ENCODE measurements at places on chromosomes 12 and 14.

GRCh38 chr12:13156277-13156676, 40.2 kb upstream of the EMP1 start:
- no peak for DNase-seq

GRCh38 chr14:105665247-105665950, 139.0 kb downstream of the TMEM121 start:
- DNase-seq = no peak

GRCh38 chr12:124082687-124083086, 109.7 kb downstream of the ZNF664 start:
- DNase-seq = no peak

DNA sequence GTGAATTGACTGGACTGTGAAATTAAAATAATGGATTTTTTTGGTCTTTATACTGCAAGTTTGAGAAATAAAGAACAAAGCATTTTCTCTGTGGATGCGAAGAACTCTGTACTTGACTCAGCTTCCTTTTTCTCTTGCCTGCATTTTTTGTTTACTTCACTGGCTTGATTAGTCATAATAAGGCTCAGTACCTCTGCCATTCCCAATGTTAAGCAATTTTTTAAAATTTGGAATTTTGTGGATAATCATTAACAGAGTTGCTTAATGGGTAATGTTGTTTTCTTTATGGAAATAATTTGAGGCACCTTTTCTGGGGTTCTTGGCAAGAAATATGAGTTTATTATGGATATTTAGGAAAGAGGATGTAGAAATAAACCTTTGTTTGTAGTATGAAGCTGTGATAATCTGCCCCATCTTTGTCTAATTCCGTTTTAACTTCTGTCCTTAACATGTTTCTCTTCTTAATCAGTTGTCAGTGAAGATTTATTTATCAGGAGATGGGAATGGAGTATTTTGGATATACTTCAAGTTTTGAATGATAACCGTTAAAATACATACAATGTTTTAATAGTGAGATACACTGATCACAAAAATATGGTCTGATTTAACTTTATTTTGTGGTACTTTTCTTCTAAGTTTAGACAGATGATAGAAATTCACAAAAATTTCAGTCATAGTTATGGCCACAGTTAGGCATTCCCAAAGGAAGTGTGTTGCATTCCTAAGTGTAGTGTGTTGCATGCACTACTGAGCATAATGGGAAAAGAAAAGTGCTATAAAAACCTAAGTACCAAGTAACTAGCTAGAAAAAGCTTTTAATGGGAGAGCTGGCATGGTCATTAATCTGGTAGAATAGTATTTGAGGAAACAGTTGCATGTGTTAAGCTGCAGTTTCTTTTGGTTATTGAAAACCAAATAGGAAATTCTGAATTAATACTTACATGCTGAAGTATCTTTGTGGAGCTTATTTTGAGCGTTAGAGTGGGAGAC, 27.7 kb downstream of the WNK1 start:
- DNase-seq = peak; percentile 71

DNA sequence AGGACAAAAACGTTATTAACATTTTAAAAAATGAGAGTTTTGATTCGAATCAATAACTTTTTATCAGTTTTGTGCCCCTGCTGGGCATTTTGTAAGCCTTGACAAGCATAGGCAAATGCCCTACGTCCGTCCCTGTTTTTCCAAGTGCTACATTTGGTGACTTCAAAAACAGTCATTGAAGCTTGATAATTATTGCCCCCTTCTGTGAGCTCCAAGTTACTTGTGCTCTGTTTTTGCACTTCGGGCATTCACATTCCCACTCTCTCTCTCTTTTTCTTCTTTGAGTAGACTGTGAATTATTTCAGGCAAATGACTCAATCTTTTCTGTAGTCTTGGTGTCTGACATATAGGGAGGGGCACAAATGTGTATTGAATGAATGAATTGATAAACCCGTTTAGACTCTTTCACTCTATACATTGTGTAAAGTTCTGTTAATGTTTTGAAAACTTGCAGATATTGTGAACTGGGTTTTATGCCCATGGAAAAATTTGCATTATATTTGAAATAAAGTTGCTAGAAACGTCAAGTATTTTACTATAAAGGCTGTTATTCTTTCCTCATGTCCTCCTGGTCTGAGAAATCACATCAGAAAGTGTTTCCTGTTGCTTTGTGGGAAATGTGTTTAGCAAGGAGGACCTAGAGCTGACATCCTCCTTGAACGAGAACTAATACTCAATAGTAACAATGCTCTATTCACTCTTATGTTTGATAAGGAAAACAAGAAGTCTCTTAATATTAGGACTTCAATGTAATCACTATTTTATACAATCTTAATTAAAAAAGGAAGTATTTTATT, 1.4 kb downstream of the APAF1 start:
- peak; percentile 47 for DNase-seq

DNA sequence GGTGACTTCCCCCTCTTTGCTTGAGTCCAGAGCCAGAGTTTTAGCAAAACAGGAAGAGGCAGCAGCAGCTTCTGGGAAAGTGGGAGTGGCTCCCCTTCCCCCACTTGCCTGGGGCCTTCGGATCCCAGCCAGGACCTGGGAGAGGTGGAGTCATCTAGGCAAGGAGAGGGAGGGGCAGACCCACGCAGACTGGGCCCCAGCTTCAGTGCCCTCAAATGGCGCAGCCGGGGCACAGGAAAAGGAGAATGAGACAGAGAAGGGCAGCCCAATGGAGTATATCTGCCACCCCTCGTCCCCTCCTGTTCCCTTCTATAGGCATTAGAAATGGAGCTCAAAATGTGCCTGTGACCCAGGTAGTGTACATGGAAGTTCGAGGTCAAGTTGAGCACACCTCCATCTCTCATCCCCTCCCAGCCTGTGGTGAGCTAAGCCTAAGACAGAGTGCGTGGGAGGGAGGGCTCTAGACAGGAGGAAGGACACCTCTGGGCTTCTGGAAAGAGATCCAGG, 9.3 kb upstream of the HDAC7 start:
- peak; percentile 47 for DNase-seq

DNA sequence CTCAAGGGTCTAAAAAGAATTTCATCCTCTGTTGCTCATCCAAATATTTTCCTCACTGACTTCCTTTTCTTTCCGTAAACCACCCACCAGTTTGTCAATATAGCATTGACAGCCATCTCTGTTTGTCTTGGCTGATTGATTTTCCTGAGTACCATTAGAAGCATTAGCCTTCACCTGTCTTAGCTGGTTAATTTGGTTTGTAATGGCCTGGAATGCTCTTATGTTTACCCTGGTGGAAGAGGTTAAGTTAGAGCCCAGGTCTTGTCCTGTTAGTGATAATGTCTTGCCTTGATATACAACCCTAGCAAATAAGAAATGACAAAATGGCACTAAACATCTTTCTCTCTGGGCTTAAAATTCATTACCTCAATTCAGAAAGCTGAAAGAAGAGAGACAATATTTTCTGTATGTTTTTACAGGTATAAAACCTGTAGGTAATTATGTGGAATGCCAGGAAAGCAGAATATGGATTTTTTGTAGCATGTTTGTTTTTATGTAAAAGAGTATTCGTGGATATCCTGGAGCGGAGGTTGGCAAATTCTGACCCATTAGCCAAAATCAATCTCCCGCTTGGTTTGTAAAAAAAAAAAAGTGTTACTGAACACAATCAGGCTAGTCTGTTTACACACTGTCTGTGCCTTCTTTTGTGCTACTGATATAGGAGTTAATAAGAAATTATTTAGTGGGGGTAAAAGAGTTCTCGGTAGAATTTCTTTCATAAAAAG, 224.4 kb upstream of the DAAM1 start:
- no peak for DNase-seq

DNA sequence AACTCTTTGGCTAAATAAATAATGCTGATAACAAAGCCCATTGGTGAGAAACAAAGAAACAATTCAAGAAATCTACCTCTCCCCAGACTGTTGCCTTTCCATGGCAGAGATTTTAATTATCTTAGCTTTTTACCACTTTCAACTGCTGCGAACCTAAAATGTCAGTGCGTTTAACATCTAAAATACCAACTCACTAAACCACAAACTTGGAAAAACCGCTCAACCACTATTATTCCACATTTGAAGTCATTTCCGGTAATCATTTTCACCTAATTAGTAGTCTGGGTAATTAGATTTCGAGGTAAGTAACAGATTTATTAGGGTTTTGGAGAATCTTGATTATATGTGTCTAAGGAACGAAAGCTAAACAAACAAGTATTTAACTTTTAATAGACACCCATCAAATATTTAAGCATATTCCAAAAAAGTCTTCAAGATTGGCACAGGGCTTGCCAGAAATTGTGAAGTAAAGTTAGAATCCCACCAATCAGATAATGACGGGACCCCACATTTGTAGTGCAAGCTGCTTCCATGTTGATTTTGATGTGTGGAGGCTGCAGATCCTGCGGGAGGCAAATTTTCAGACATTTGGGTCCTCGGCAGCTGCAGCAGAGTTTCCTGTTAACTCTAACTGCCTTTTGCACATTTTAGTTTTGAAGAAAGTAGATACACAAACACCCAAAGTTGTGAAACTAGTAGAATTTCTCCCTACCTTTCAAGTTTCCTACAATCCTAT, 4.1 kb downstream of the OTX2 start:
- no peak for DNase-seq

DNA sequence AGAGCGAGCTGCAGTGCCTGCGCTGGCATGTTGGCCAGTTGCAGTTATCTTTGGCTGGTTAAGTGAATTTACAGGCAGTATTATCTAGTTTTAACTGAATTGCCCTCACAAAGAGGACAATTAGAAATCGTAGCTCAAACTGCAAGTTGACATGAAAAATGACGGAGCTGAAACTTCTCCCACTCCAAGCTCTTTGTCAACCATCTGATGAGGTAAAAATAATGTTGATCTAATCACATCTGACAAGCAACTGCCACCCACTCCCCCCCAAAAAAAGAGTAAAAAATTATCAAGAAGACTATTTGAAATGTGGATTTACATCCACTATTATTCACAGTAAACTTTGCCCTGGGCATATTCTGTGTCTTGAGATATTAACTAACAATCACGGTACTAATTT, 84.7 kb upstream of the VASH1 start:
- DNase-seq = no peak

GRCh38 chr12:4215229-4216186, 58.1 kb upstream of the CCND2 start:
- no peak for DNase-seq

GRCh38 chr12:13277293-13277692, 80.8 kb downstream of the EMP1 start:
- DNase-seq = no peak

- DNase-seq = no peak
Observed at GRCh38 chr12:121990692-121991603, 30.7 kb upstream of the BCL7A start.

DNA sequence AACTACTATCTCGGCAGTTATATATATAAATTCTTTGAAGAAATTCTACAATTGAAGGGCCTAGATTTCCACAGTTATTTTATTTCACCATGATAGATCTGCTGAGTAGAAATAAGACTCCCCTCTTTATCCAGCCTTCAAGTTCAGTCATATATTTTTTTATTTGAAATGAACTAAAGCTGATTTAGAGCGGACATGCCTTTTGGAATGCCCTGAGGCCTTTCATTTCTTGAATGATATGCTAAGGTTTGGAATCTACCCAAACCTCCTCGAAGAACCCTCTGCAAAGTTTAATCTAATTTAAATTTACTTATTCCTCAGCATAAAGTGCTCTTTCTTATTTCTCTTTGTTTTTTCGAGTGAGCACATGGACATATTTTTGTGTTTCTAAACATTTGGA, 15.1 kb downstream of the SIX1 start:
- DNase-seq = no peak

DNA sequence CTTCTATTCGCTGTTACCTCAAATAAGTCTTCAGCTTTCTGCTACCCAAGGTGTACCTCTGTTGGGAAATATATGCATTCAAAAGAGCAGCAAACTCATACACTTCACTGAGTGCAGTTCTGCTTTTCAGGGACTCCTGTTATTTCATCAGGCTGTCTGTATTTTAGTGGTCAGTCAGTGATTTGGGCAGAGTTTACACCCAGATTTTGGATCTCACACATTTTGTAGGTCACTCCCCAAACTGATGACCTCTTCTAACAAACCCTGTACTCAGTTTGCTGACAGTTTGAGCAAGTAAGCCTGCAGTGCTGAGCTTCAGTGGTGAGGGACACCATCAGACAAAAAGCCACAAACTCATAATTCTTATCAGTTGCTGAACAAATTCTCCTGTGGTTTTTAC, 8.2 kb upstream of the WASHC4 start:
- no peak for DNase-seq

DNA sequence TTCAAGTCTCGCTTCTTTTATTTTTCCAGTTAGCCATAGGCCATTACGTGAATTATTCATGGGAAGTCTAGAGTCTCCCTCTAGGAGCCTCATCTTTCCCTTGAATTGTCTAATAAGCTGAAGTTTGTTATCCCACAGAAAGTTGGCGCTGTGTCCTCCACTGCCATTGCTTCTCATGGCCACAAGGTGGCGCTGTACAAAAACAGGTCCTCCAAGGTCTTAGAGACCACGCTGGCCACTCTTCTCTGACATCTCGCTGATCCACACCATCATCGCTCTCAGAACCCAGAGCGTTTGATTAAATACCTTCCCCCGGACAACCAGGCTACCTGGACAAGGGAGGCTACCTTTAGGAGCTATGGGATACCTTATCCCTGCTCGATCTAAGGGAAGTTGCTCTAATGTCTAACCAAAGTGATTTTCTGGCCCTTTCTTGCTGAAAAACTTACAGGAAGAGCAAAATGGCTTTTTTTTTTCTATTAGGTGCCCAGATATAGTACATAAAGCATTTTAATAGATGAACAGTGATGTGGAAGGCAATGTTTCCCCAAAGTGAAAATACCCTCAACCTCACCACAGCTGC, 110.0 kb downstream of the CCDC60 start:
- DNase-seq = peak; percentile 30

- DNase-seq = no peak
Observed at GRCh38 chr12:121549075-121549474, 31.7 kb downstream of the KDM2B start.

- peak; percentile 88 for DNase-seq
Observed at GRCh38 chr12:112303004-112303403, 79.2 kb downstream of the HECTD4 start.

- DNase-seq = no peak
Observed at GRCh38 chr12:102527171-102527720, 46.9 kb upstream of the IGF1 start.

DNA sequence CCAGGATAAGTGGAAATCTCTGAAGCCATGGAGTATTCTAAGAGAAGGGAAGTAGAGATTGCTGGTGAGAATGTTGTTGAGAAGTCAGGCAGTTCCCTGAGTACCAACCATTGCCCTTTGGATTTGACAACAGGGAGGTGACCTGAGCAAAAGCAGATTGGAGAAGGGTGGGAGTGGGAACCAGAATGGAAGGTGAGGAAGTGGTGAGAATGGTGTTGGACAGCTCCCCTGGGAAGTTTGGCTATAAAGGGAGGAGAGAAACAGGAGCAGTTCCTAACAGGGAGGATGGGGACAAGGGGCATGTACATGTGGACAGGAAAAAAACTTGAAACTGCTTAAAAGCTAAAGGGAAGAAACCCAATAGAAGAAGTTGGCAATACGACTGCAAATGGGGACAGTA, 198.1 kb downstream of the ETV6 start:
- no peak for DNase-seq

- DNase-seq = no peak
Observed at GRCh38 chr12:46354802-46355199, 17.8 kb downstream of the SLC38A2 start.

Data from dermis microvascular lymphatic vessel endothelial cell (primary cell).